ENCODE measurements at places on chromosomes 3 and 15. TPM values are rescaled to one million over a fixed set of nuclear protein-coding genes. Genes with fewer than 3 reads are reported as not detected.

The SRGAP3 gene
- 6.5 TPM for total RNA-seq

The IL17RC gene
- 19.7 TPM for total RNA-seq

- no peak for DNase-seq
Measured at GRCh38 chr15:100572362-100572983, 29.5 kb downstream of the LINS1 start.

DNA sequence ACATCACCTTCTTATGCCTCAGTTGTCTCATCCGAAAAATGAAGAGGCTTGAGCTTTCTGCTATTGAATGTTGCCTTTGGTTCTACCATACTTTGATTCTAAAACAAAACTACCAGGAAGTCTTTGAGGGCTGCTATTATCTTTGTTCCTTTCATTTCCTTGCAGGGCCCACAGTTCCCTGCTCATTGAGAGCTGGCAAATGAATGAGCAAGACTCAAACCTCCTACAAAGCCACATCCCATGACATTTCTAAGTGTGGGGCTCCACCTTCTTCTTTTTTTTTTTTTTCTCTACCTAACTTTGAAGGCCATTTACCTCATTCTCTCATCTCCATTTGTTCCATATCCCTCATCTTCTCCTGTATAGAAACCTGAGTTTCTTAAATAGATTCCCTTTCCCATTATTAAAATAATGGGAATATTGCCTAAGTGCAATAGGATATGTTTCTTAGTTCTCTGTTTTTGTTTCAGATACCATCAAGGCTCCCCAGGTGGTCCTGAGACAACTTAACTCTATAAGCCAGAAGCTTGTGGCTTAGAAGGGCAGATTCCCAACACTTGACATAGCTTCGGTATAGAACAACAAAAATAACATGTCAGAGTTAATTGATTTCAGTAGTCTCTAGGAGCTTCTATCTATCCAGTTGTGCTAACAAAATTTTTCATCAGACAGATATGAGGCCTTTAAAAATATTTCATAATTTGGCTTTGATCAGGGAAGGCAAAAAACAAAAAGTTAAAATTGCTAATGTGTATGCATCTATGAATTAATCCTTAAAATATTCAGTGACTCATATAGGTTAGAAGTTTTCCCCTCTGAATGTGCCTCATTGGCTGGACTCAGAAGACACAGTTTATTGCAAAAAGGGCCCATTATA is 951.6 kb downstream of the TUSC7 start:
- DNase-seq = no peak

DNA sequence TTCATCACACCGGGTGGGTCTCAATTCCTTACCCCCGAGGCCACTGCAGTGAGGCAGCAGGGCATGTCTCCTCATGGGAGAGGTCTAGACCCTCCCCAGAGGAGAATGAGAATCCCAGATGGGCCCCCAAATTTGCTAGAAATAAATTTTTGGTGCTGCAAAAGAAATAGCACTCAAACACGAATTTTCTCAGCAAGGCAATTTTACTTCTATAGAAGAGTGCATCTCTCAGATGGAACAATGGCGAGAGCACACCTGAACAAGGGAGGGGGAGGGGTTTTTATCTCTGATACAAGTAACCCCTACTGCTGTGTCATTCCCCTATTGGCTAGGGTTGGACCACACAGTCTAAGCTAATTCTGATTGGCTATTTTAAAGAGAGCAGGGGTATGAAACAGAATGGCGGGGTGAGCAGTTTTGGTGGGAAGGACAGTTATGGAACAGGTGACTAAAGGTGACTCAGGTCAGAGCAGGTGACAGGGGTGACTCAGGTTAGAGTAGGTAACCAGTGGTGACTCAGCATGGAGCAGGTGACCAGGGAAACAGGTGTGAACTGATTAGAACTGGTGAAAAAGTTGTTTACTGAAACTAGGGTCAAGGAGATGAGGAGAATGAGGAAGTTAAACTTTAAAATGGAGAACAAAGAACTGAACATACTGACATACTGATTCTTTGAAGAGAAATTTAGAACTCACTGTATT is 93.0 kb upstream of the WNT7A start:
- no peak for DNase-seq

GRCh38 chr15:72535911-72536310 is 61.8 kb downstream of the ARIH1 start:
- DNase-seq = no peak

- DNase-seq = no peak
Measured at GRCh38 chr15:27854601-27855000, 244.5 kb downstream of the OCA2 start.

- no peak for DNase-seq
Measured at GRCh38 chr15:51093488-51093838, 1.2 kb downstream of the TNFAIP8L3 start.

Measured in pancreas (tissue), 10 donors.